ENCODE measurements at places on chromosomes 13 and 19. TPM values are rescaled to one million over a fixed set of nuclear protein-coding genes. Genes with fewer than 3 reads are reported as not detected.

GRCh38 chr13:80149736-80150135 is 191.2 kb downstream of the SPRY2 start:
- DNase-seq, result no peak
- H3K4me1 ChIP-seq, result no peaks in the 10 kb centered on the region
- H3K36me3 ChIP-seq, result no peaks in the 10 kb centered on the region
- no peak overlapping the region for H3K27ac ChIP-seq

Gene ERICH4
- not detected for total RNA-seq

GRCh38 chr13:114328034-114328433 is 13.7 kb downstream of the CHAMP1 start:
- H3K36me3 ChIP-seq, result peaks cover 38% of the 10 kb centered on the region
- H3K27ac ChIP-seq, result no peak overlapping the region
- no peaks in the 10 kb centered on the region for H3K27me3 ChIP-seq

DNA sequence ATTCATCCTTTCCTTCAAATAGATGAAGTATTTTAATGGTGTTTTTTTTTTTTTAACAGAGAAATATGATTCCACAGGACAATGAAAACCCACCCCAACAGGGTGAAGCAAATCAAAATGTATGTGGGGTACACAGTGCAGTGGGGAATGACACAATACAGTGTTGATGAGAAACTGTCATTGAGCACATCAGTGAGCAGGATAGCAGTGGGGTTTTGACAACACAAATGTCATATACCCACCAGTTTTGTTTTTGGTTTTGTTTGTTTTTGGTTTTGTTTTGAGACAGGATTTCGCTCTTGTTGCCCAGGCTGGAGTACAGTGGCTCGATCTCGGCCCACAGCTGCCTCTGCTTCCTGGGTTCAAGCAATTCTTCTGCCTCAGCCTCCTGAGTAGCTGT is 29.2 kb downstream of the ZNF844 start:
- H3K4me1 ChIP-seq, result peaks cover 11% of the 10 kb centered on the region
- H3K36me3 ChIP-seq, result peaks cover 9% of the 10 kb centered on the region
- no peak overlapping the region for H3K27ac ChIP-seq
- H3K4me3 ChIP-seq, result no peak overlapping the region
- DNase-seq, result no peak
- peaks cover 14% of the 10 kb centered on the region for H3K27me3 ChIP-seq

DNA sequence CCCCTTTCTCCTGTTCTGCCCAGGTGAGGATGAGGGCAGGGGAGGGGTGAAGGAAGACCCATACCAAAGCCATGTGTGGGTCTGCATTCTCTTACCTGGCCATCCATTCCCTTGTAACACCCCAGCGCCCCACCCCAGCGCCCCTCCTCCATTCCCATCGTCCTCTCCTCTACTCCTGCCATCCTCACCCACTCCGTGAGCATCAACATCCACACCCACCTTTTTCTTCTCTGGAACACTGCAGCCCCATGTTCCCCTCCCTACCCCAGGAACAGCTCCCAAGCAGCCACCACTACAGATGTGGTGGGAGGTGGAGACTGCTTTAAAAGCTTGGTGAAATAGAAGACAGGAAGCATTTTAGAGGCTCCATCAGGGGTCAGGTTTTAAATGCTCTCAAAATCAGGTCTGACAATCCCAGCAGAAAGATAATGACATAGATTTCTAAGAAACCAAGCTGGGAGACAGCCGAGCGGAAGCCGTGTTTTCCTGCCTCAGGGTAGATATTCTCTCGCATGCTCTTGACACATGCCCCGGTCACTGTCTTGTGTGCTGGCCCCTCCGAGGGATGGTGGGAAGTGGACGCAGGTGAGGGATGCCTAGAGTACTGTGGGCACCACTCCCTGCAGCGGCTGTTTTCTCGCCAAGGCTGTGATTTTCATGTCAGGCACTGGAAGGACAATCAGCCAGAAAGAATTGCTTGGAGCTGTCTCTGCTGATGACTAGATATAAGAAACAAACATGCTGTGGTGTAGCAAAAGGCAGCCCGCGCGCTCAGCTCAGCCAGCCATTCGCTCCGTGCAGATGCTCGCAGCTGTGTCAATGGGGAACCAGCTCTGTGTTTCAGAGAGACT is 9.8 kb downstream of the MEDAG start:
- H3K36me3 ChIP-seq, result no peaks in the 10 kb centered on the region
- no peaks in the 10 kb centered on the region for H3K4me1 ChIP-seq
- no peak overlapping the region for H3K4me3 ChIP-seq
- no peak for DNase-seq

Gene MRPL34
- total RNA-seq, result 93.7 TPM

Gene OR7E24
- total RNA-seq, result not detected

Gene DOHH
- total RNA-seq, result 15.0 TPM

DNA sequence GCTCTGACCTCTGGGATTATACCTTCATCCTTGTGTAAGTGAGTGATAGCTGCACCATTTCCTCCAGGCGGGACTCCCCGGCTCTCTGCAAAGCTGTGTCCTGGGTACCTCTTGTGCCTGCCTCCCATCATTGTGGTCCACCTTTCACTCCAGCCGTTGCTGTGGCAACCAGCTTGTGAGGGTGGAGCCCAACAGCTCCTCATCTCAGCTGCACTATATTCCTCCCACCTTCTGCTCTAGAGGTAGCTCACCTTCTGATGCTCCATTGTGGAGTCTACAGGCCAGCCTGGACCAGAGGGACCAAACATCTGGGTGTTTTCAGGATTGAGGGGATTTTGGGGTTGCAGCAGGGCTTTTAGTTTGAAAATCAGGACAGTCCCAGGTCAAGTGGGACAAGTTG is 708.2 kb downstream of the UQCRFS1 start:
- no peaks in the 10 kb centered on the region for H3K4me1 ChIP-seq
- H3K27me3 ChIP-seq, result no peaks in the 10 kb centered on the region
- no peak overlapping the region for H3K4me3 ChIP-seq
- H3K27ac ChIP-seq, result no peak overlapping the region

Gene KLK2
- not detected for total RNA-seq

DNA sequence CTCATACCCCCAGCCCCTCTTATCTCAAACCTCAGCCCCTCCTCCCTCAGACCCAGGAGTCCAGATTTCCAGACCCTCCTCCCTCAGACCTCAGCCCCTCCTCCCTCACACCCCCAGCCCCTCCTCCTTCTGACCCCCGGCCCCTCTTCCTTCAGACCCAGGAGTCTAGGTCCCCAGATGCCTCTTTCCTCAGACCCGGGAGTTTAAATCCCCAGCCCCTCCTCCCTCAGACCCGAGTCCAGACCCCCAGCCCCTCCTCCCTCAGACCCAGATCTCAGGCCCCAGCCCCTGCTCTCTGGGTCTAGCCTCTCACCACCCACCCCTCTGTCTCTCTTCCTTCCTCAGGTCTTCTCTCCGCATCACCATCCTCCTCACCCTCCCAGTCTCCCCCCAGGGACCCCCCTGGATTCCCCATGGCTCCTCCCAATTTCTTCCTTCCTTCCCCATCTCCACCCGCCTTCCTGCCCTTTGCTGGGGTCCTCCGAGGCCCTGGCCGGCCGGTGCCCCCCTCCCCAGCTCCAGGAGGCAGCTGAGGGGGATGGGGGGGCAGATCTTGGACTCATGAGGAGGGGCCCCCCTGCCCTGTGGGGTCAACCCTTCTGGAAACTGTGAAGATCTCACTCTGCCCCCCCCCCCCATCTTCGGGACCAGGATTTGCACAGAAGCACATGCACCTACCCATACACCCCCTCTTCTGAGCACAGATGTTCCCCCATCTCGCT is 10.7 kb downstream of the BCL3 start:
- peak overlapping the region; percentile 78 for H3K27ac ChIP-seq
- H3K4me3 ChIP-seq, result no peak overlapping the region
- H3K4me1 ChIP-seq, result peaks cover 47% of the 10 kb centered on the region
- DNase-seq, result no peak

Gene AP1M2
- not detected for total RNA-seq

Gene ZNF729
- total RNA-seq, result not detected

Gene ZNF835
- 2.2 TPM for total RNA-seq
